Right lobe of liver (tissue), 6 donors: ENCODE measurements at places on chromosomes 1 and 21. TPM values are rescaled to one million over a fixed set of nuclear protein-coding genes. Genes with fewer than 3 reads are reported as not detected.
A peak's percentile ranks its signal among the peaks of the same experiment; 100 is the strongest.

- H3K27me3 ChIP-seq, result peaks cover 11% of the 10 kb centered on the region
- DNase-seq, result no peak
- H3K4me3 ChIP-seq, result peak within 1 kb of the TSS; percentile 8
These were observed at the start of gene RGS4 for GRCh38 chr1:163069142-163069541. TSS of gene RGS4 (plus strand) at chr1:163069361. CDS start at chr1:163069485, 124 bp downstream.

- H3K36me3 ChIP-seq, result no peaks in the 10 kb centered on the region
- no peaks in the 10 kb centered on the region for H3K4me1 ChIP-seq
- DNase-seq, result no peak
- no peaks in the 10 kb centered on the region for H3K27me3 ChIP-seq
- no peak overlapping the region for H3K4me3 ChIP-seq
These were observed 119.2 kb upstream of the RAB3GAP2 start for GRCh38 chr1:220391491-220391890.

GRCh38 chr1:15680131-15680530, 4.0 kb upstream of the PLEKHM2 start:
- no peak overlapping the region for H3K27ac ChIP-seq
- H3K4me3 ChIP-seq, result no peak overlapping the region
- no peak for DNase-seq
- no peaks in the 10 kb centered on the region for H3K27me3 ChIP-seq
- no peaks in the 10 kb centered on the region for H3K36me3 ChIP-seq

DNA sequence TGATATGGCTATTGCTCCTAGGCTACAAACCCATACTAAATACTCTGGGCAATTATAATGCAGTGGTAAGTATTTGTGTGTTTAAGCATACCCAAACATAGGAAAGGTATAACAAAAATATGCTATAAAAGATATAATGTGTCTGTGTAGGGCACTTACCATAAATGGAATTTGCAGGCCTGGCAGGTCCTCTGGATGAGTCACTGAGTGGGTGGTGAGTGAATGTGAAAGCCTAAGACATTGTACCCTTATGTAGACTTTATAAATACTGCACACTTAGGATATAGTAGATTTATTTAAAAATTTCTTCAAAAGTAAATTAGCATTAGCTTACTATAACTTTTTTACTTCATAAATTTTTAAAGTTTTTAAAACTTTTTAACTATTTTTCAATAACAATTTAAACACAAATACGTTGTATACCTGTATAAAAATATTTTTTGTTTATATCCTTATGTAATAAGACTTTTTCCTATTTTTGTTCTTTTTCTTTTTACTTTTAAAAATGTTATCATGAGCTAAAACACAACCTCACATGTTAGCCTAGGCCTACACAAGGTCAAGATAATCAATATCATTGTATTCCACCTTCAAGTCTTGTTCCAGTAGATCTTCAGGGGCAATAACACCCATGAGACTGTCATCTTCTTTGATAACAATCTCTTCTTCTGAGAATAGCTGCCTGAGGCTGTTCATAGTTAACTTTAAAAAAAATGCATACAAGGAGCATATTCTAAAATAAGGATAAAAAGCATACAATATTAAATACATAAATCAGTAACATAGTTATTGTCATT, 306.3 kb upstream of the RGS18 start:
- H3K4me1 ChIP-seq, result no peaks in the 10 kb centered on the region
- DNase-seq, result no peak
- no peak overlapping the region for H3K4me3 ChIP-seq

DNA sequence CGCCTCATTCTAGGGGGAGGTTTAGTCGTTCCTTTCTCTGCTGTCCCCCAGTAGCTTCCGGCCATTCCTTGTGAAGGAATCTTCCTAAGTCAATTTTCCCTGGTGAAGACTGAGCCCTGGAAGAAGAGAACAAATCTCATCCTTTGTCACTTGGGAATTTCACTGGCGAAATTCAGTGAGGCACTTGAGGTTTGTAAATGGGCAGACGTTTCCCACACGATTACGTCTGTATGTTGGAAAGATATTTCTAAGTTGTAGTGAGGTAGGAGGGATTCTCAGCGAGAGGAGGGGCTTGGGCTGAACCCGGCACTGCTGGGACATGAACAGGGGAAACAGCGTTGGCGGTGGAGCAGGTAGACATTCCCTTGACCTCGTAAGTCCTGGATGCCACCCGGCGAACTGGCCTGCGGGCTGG, 47.2 kb downstream of the GALNT2 start:
- DNase-seq, result peak; percentile 49
- H3K27me3 ChIP-seq, result no peaks in the 10 kb centered on the region
- peak overlapping the region; percentile 45 for H3K27ac ChIP-seq
- no peak overlapping the region for H3K4me3 ChIP-seq
- H3K4me1 ChIP-seq, result no peaks in the 10 kb centered on the region
- no peaks in the 10 kb centered on the region for H3K36me3 ChIP-seq

- no peaks in the 10 kb centered on the region for H3K4me1 ChIP-seq
- no peaks in the 10 kb centered on the region for H3K36me3 ChIP-seq
- no peak overlapping the region for H3K4me3 ChIP-seq
- no peak for DNase-seq
- no peaks in the 10 kb centered on the region for H3K27me3 ChIP-seq
These were observed 307.0 kb downstream of the SETD4 start for GRCh38 chr21:35753308-35753707.

The PLA2G2D gene
- 0.10 TPM for total RNA-seq

- DNase-seq, result peak; percentile 73
- no peaks in the 10 kb centered on the region for H3K36me3 ChIP-seq
- H3K4me3 ChIP-seq, result no peak overlapping the region
- H3K27ac ChIP-seq, result peak overlapping the region; percentile 92
- H3K4me1 ChIP-seq, result no peaks in the 10 kb centered on the region
These were observed 72.2 kb downstream of the MRPL37 start for GRCh38 chr1:54272134-54272533.

The SELL gene
- total RNA-seq, result 2.1 TPM

- H3K27me3 ChIP-seq, result no peaks in the 10 kb centered on the region
- H3K36me3 ChIP-seq, result no peaks in the 10 kb centered on the region
- no peaks in the 10 kb centered on the region for H3K4me1 ChIP-seq
- DNase-seq, result no peak
- H3K4me3 ChIP-seq, result no peak overlapping the region
These were observed 48.1 kb upstream of the COL18A1 start for GRCh38 chr21:45356653-45357435.

GRCh38 chr1:162387226-162388082, 5.9 kb downstream of the C1orf226 start:
- DNase-seq, result no peak
- no peaks in the 10 kb centered on the region for H3K4me1 ChIP-seq
- H3K4me3 ChIP-seq, result no peak overlapping the region
- H3K36me3 ChIP-seq, result no peaks in the 10 kb centered on the region
- H3K27me3 ChIP-seq, result no peaks in the 10 kb centered on the region
